Heart left ventricle (tissue), 16 donors: ENCODE measurements at places on chromosomes 13 and 19. TPM values are rescaled to one million over a fixed set of nuclear protein-coding genes. Genes with fewer than 3 reads are reported as not detected.

Gene TRPC4
- 1.8 TPM for total RNA-seq

Gene ZNF729
- not detected for total RNA-seq

Gene ZNF574
- total RNA-seq, result 8.3 TPM

Gene TNFSF13B
- 12.4 TPM for total RNA-seq

Gene ZNF442
- 1.1 TPM for total RNA-seq

Gene ZNF580
- total RNA-seq, result 19.9 TPM

Gene PSG11
- total RNA-seq, result not detected

Gene CCDC194
- 0.37 TPM for total RNA-seq

Gene PGLYRP1
- total RNA-seq, result not detected

Gene GARIN5A
- total RNA-seq, result 6.4 TPM

Gene MUC16
- 16.2 TPM for total RNA-seq

DNA sequence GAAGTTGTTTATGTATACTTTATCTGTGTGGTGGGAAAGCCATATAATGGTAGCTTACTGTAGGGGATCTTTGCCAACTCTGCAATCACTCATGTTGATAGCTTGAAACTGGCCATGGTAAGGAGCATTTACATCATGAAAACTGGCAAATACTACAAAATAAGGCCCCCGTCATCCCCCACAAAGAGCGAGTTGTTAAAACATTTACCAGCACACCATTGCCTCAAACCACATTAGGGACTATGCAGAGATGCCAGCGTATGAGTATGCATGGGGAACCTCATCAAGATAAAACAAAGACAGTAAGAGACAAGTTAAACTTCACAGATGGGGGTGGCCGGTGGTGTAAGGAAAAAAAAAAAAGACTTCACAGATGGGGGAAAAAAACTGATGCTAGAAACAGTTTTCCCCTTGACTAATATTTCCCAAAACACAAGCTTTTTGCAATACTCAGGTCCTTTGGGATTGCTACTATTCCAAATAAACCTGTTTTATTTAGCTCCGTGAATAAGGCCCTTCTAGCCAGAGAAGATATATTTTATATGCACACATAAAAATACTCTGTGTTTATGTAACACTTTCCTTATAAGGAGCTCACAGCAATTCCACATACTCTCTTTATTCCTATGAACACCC is 70.6 kb upstream of the SERP2 start:
- H3K27me3 ChIP-seq, result no peaks in the 10 kb centered on the region
- no peak overlapping the region for H3K4me3 ChIP-seq
- H3K27ac ChIP-seq, result peak overlapping the region; percentile 71
- H3K36me3 ChIP-seq, result no peaks in the 10 kb centered on the region

- DNase-seq, result no peak
- no peak overlapping the region for H3K27ac ChIP-seq
- no peak overlapping the region for H3K4me3 ChIP-seq
- H3K27me3 ChIP-seq, result no peaks in the 10 kb centered on the region
- H3K4me1 ChIP-seq, result no peaks in the 10 kb centered on the region
Observed at GRCh38 chr13:67736646-67737420, 506.7 kb upstream of the PCDH9 start.

GRCh38 chr13:50033725-50034124 is 18.5 kb downstream of the KCNRG start:
- H3K4me1 ChIP-seq, result peaks cover 3% of the 10 kb centered on the region
- H3K27ac ChIP-seq, result no peak overlapping the region
- no peak for DNase-seq

DNA sequence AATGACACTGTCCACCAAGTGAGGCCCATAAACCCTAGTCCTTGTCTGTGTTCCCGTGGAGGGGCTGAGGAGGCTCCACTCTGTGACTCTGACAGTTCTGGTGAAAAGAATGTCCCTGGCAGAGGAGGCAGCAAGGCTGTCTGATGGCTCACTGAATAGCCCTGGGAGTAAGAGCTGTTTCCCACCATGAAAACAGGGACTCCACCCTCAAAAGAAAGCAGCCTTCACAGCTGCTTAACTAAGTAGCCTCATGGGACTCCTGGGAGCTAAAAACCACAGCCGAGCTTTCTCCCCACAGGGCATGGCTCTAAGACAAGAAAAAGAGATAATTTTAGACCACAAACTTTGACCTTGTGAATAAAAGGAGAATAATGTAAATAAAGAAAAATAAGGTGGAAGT is 135.1 kb upstream of the FRY start:
- H3K4me3 ChIP-seq, result no peak overlapping the region
- H3K27ac ChIP-seq, result peak overlapping the region; percentile 61
- H3K27me3 ChIP-seq, result no peaks in the 10 kb centered on the region
- H3K36me3 ChIP-seq, result no peaks in the 10 kb centered on the region

GRCh38 chr13:20442798-20443381 is 82.8 kb downstream of the CRYL1 start:
- no peak overlapping the region for H3K27ac ChIP-seq
- H3K4me1 ChIP-seq, result peaks cover 4% of the 10 kb centered on the region
- no peaks in the 10 kb centered on the region for H3K27me3 ChIP-seq
- DNase-seq, result no peak
- H3K36me3 ChIP-seq, result no peaks in the 10 kb centered on the region
- no peak overlapping the region for H3K4me3 ChIP-seq

DNA sequence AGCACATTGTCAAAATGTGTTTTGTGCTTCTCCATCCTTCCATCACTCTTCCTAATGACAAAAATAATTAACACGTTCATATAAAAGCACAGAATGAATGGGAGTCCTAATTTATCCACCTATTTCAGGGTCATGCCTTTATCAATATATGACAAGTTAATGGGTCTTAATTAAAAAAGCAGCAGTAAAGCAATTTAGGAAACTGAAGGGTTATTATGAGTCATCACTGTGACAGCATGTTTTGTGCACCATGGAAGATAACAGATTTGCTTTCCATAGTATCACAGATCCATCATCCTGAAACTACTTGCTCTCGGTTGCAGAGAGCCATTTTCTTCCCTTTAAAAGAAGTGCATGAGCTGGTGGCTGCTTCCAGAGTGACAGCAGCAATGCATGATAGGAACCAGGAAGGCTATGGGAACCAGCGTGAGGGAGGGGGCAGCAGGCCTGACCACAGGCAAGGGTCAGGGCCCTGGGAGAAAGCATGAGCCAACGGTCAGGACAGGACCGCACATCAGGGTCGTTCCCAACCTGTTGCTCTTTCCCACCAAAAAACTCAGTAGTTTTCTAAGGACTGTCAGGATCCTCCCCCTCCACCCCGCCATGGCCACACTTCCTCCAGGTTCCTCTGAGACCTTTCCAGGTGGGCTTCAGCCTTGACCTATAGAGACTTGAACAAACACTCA is 784.1 kb downstream of the UQCRFS1 start:
- H3K27me3 ChIP-seq, result no peaks in the 10 kb centered on the region
- no peak for DNase-seq
- no peaks in the 10 kb centered on the region for H3K4me1 ChIP-seq
- no peak overlapping the region for H3K27ac ChIP-seq
- no peaks in the 10 kb centered on the region for H3K36me3 ChIP-seq
- H3K4me3 ChIP-seq, result no peak overlapping the region

- peak; percentile 16 for DNase-seq
- H3K36me3 ChIP-seq, result no peaks in the 10 kb centered on the region
- H3K4me3 ChIP-seq, result no peak overlapping the region
- H3K4me1 ChIP-seq, result peaks cover 26% of the 10 kb centered on the region
- H3K27me3 ChIP-seq, result peaks cover 33% of the 10 kb centered on the region
- no peak overlapping the region for H3K27ac ChIP-seq
Observed at GRCh38 chr19:412356-413355, 3.7 kb upstream of the C2CD4C start.

- H3K36me3 ChIP-seq, result no peaks in the 10 kb centered on the region
- H3K4me3 ChIP-seq, result no peak overlapping the region
- no peak for DNase-seq
- H3K27ac ChIP-seq, result no peak overlapping the region
Observed at GRCh38 chr13:61202042-61202441, 213.6 kb downstream of the PCDH20 start.

GRCh38 chr13:102317593-102317992 is 84.3 kb downstream of the FGF14 start:
- no peak overlapping the region for H3K4me3 ChIP-seq
- peaks cover 25% of the 10 kb centered on the region for H3K4me1 ChIP-seq
- H3K27me3 ChIP-seq, result no peaks in the 10 kb centered on the region
- peak; percentile 88 for DNase-seq
- no peak overlapping the region for H3K27ac ChIP-seq

DNA sequence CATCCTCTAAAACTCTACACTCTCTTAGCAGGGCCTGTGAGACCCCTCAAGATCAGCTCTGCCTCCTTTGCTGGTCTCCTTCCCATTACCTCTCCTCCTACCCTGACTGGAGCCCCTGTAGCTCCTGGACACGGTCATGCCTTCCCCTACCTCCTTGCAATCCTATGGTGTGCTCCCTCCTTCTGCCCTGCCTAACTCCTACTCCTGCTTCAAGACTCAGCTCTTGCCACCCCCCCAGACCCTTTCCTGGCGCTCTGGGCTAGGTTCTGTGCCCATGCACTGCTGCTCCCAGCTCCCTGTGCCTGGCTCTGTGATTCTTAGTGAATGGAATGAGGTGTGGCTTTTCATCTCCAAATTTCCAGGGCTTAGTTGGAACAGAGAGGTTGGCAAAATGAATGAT is 28.0 kb upstream of the TPTE2 start:
- no peaks in the 10 kb centered on the region for H3K4me1 ChIP-seq
- H3K27ac ChIP-seq, result no peak overlapping the region
- H3K36me3 ChIP-seq, result no peaks in the 10 kb centered on the region
- no peak overlapping the region for H3K4me3 ChIP-seq
- DNase-seq, result no peak

DNA sequence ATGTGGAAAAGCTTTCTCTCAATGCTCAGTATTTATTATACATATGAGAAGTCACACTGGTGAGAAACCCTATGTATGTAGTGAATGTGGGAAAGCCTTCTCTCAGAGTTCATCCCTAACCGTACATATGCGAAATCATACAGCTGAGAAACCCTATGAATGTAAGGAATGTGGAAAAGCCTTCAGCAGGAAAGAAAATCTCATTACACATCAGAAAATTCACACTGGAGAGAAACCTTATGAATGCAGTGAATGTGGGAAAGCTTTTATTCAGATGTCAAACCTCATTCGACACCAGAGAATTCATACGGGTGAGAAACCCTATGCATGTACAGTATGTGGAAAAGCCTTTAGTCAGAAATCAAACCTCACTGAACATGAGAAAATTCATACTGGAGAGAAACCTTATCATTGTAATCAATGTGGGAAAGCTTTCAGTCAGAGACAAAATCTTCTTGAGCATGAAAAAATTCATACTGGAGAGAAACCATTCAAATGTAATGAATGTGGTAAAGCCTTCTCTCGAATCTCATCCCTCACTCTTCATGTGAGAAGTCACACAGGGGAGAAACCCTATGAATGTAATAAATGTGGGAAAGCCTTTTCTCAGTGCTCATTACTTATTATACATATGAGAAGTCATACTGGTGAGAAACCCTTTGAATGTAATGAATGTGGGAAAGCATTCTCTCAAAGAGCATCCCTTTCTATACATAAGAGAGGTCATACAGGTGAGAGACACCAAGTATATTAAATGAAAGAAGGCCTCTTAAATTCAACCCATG is 34.4 kb downstream of the ZNF568 start:
- H3K4me1 ChIP-seq, result no peaks in the 10 kb centered on the region
- peaks cover 48% of the 10 kb centered on the region for H3K36me3 ChIP-seq
- H3K27ac ChIP-seq, result no peak overlapping the region
- H3K4me3 ChIP-seq, result no peak overlapping the region

- peak; percentile 43 for DNase-seq
- H3K4me3 ChIP-seq, result peak overlapping the region; percentile 71
- no peaks in the 10 kb centered on the region for H3K36me3 ChIP-seq
- H3K27ac ChIP-seq, result peak overlapping the region; percentile 77
- H3K27me3 ChIP-seq, result no peaks in the 10 kb centered on the region
Observed at GRCh38 chr19:1651568-1652291, 685 bp downstream of the TCF3 start.

DNA sequence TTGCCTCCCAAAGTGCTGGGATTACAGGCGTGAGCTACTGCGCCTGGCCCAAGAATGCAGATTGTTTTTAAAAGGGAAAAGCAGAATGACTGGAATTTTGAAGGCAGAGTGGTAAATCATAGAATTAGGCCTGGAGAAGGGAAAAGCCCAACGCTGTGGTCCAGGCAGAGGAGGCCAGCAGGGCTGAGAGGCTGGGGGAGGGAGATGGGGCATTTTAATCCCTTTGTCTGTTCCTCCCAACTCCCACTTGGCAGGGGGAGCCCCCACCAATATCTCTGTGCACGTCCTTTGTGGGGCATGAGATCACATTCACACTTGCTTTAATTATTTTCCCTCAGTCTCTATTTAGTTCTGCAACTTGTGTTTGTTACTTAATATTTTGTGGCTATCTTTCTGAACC is 54.4 kb upstream of the RANBP3 start:
- no peaks in the 10 kb centered on the region for H3K4me1 ChIP-seq
- no peak for DNase-seq
- no peaks in the 10 kb centered on the region for H3K27me3 ChIP-seq
- no peak overlapping the region for H3K4me3 ChIP-seq
- H3K27ac ChIP-seq, result no peak overlapping the region
- H3K36me3 ChIP-seq, result no peaks in the 10 kb centered on the region

- H3K4me1 ChIP-seq, result no peaks in the 10 kb centered on the region
- peaks cover 8% of the 10 kb centered on the region for H3K36me3 ChIP-seq
- no peaks in the 10 kb centered on the region for H3K27me3 ChIP-seq
- no peak overlapping the region for H3K4me3 ChIP-seq
- DNase-seq, result no peak
Observed at GRCh38 chr13:43895940-43896339, 16.2 kb downstream of the LACC1 start.
